ENCODE measurements at places on chromosomes 16 and 17. TPM values are rescaled to one million over a fixed set of nuclear protein-coding genes. Genes with fewer than 3 reads are reported as not detected.

DNA sequence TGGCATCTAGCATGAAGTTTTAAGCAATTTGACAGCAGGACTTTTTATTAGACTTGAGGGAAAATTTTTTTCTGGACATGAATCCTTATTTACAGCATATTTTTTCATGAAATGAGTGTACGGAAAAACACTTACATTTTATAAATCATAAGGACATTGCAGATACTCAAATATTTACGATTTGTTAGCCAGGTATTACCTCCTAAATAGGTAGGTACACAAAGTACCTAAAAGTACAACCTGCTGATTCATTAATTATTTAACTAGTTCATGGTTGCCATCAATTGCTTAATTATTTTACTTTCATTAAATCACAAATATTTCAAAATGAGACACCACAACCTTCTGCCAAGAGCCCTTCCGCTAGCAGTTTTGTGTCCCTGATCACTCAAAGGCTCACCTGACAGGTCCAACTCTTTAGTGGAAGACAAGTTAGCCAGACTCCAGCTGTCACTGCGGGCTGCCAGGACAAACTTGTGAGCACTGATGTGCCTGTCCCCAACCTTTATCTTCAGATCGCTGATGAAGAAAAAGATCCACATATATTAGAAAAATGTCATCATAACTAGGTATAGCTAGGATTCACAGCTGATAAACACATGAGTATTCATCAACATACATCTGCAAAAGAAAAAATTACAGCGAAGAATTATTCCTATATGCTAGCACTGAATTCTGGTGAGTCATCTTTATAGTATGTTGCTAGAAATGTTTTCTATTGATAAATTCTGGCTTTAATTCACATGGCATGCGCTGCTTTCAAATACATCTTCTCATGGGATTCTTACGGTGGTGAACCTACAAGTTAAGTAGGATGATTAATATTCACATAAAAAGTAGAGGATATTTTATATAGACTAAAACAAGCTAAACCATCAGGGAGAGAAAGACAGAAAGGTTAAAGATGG is 28.2 kb downstream of the ANKFY1 start:
- peaks cover 51% of the 10 kb centered on the region for H3K36me3 ChIP-seq
- H3K4me1 ChIP-seq = peaks cover 7% of the 10 kb centered on the region
- no peak overlapping the region for H3K27ac ChIP-seq
- no peak overlapping the region for H3K4me3 ChIP-seq

The FBXL20 gene
- 17.1 TPM for total RNA-seq

GRCh38 chr17:73647772-73648542 is 3.7 kb upstream of the SDK2 start:
- DNase-seq = no peak
- H3K27ac ChIP-seq = no peak overlapping the region
- no peak overlapping the region for H3K4me3 ChIP-seq
- no peaks in the 10 kb centered on the region for H3K36me3 ChIP-seq

DNA sequence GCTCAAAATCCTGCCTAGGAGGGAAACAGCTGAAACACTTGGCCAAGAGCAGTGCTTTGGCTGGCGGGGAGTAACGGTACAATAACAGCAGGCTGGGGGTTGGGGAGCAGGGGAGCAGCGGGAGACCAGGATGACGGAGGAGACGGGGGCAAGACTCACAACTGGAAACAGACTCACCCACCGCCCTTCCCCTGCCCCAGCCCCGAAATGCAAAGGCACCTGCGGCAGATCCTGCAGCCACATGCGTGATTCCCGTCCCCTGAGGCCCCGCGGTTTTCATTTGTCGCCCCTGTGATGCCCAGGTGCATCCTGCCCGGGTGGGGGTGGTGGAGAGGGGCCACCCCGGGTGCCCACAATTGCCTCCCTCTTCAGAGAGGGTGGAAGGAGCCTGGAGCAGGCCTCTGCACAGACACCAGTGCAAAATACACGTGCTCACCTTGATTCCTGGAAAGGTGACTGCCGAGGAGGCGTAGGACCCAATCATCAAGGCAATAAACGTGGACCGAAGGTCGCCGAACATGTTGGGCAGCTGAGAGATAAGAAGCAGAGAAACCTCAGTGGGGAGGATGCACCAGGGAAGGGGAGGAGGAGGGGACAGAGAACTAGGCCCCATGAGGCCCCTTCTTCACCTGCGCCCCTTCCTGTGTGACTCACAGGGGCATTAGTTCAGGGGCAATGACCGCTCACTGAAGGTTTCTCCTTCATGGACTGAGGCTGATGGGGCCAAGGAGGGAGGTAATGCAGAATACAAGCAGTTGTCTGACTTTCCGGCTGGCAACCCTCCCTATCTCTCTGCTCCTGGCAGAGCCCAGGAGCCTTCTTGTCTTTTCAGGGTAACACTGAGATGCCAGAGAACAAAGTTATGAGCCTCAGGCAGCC is 30.4 kb upstream of the PITPNA start:
- no peaks in the 10 kb centered on the region for H3K36me3 ChIP-seq
- peaks cover 4% of the 10 kb centered on the region for H3K4me1 ChIP-seq
- no peak overlapping the region for H3K4me3 ChIP-seq
- H3K27ac ChIP-seq = no peak overlapping the region

The LRRC36 gene
- total RNA-seq = not detected

GRCh38 chr17:16456742-16457316 is 35.2 kb downstream of the LRRC75A start:
- no peaks in the 10 kb centered on the region for H3K27me3 ChIP-seq
- DNase-seq = no peak

- H3K4me1 ChIP-seq = peaks cover 28% of the 10 kb centered on the region
- no peaks in the 10 kb centered on the region for H3K36me3 ChIP-seq
- H3K27me3 ChIP-seq = no peaks in the 10 kb centered on the region
- no peak overlapping the region for H3K27ac ChIP-seq
- DNase-seq = no peak
- H3K4me3 ChIP-seq = no peak overlapping the region
Observed at GRCh38 chr17:50180111-50180510, 14.3 kb downstream of the SGCA start.

DNA sequence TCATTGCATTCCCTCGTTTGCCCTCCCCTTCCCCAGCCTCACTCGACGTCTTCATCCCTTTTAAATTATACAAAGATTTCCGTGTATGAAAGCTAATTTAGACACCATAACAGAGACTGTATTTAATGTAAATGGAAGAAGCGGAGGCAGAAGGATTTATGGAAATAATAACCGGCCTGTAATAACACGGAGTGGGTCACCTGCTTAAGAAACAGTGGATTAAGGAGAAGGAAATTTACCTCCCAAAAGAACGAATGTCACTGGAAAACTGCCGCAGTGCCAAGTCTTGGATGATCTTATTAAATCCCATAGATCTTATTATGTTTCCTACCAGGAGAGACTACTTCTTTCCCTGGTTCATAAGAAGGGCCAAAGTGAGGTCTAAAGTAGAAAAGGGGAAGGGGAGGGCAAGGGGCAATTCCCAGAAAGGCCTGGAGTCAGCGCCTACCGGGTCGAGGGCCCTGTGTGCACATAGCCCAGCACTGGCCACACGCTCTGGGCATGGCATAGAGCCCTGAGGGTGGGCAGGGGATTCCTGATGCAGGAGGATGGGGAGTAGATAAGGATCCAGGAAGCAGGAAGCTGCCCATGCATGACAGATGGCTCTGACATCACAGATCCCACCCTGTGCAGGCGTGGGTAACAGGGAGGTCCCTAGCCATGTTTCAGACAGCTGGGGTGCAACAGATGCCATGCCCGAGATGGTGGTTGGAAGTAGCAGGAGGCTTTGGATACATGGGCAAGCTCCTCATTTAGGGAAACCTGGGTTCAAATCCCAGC is 56.2 kb upstream of the RPL38 start:
- no peak overlapping the region for H3K27ac ChIP-seq
- H3K36me3 ChIP-seq = no peaks in the 10 kb centered on the region
- peaks cover 8% of the 10 kb centered on the region for H3K27me3 ChIP-seq

DNA sequence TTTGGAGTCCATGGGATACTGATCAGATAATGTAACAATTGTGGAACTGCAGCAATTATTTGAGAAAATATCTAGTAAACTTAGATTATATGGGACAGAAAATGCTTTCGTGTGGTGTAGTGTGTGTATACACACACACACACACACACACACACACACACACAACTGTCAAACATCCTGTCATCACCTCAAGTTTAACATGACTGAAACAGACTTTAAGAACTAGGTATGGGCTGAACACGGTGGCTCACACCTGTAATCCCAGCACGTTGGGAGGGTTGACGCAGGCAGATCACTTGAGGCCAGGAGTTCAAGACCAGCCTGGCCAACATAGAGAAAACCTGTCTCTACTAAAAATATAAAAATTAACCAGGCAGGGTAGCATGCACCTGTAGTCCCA is 544 bp upstream of the EVI2A start:
- H3K27me3 ChIP-seq = no peaks in the 10 kb centered on the region
- H3K36me3 ChIP-seq = peaks cover 12% of the 10 kb centered on the region
- peaks cover 7% of the 10 kb centered on the region for H3K4me1 ChIP-seq
- H3K27ac ChIP-seq = peak overlapping the region; percentile 87
- peak overlapping the region; percentile 82 for H3K4me3 ChIP-seq
- no peak for DNase-seq

The TMC7 gene
- not detected for total RNA-seq

GRCh38 chr17:27276653-27277156 is 17.2 kb upstream of the WSB1 start:
- no peak overlapping the region for H3K27ac ChIP-seq
- H3K4me1 ChIP-seq = peaks cover 2% of the 10 kb centered on the region
- H3K36me3 ChIP-seq = no peaks in the 10 kb centered on the region
- H3K27me3 ChIP-seq = no peaks in the 10 kb centered on the region

DNA sequence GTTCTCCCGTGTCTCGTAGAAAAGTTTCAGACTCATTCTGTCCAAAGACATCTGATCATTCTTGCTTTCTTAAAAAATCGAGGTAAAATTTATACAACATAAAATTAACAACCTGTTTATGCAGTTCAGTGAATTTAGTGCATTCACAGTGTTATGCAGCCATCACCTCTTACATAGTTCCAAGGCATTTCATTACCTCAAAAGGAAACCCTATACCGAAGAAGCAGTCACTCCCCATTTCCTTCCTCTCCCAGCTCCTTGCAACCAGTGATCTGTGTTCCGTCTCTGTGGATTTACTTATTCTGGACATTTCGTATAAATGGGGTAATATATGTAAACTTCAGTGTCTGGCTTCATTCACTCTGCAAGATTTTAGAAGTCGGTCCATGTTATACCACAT is 103.5 kb upstream of the HS3ST3A1 start:
- H3K27me3 ChIP-seq = no peaks in the 10 kb centered on the region
- no peak for DNase-seq
- H3K4me3 ChIP-seq = no peak overlapping the region
- H3K4me1 ChIP-seq = no peaks in the 10 kb centered on the region
- no peak overlapping the region for H3K27ac ChIP-seq

GRCh38 chr16:53530046-53530445 is 27.0 kb upstream of the AKTIP start:
- no peak for DNase-seq
- no peaks in the 10 kb centered on the region for H3K36me3 ChIP-seq
- H3K4me3 ChIP-seq = no peak overlapping the region
- no peaks in the 10 kb centered on the region for H3K4me1 ChIP-seq
- no peaks in the 10 kb centered on the region for H3K27me3 ChIP-seq

DNA sequence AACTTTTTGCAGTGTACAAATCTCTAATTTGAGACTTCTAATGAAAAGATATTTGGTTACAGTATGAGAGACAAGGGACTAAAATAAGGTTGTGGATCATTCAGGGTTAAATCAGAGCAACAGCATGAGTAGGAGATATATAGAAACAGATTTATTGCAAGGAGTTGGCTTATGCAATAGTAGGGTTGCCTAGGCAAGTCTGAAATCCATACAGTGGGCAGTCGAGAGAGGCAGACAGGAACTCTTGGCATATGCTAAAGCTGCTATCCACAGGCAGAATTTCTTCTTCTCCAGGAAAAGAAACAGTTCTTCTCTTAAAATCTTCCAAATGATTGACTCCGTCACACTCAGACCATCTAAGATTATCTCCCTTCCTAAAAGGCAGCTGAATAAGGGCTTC is 500.8 kb downstream of the MAF start:
- H3K36me3 ChIP-seq = no peaks in the 10 kb centered on the region
- no peak for DNase-seq
- no peak overlapping the region for H3K4me3 ChIP-seq
- H3K27me3 ChIP-seq = no peaks in the 10 kb centered on the region
- H3K4me1 ChIP-seq = no peaks in the 10 kb centered on the region
- no peak overlapping the region for H3K27ac ChIP-seq

- H3K4me3 ChIP-seq = no peak overlapping the region
- H3K27me3 ChIP-seq = no peaks in the 10 kb centered on the region
- H3K36me3 ChIP-seq = no peaks in the 10 kb centered on the region
- DNase-seq = no peak
- no peak overlapping the region for H3K27ac ChIP-seq
Observed at GRCh38 chr16:86844695-86845094, 266.3 kb downstream of the FOXL1 start.

The NEUROD2 gene
- not detected for total RNA-seq

The RRAD gene
- total RNA-seq = 0.49 TPM

The RNF43 gene
- 0.69 TPM for total RNA-seq

- H3K36me3 ChIP-seq = peaks cover 43% of the 10 kb centered on the region
- no peak overlapping the region for H3K27ac ChIP-seq
- peak; percentile 84 for DNase-seq
Observed at GRCh38 chr16:67542464-67542863, 13.8 kb downstream of the RIPOR1 start.

DNA sequence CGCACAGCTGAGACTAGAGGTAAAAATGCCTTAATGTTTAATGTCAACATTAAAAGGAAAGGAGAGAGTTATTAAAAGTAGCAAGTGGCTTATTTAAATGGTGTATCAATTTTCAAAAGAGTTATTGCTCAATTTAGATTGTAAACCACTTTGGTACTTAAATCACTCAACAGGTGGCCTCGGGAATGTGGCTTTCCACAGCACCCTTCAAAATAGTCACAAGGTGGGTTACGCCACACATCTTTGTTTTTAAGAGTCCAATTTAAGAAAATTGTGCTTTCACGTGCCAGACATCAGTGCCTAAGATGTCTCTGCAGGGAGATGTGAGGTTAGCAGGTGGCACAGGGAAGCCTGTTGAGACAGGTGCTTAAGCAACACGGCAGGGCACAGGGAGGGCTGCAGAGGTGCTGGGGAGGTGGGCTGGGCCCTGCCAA is 27.5 kb upstream of the ADCY7 start:
- no peaks in the 10 kb centered on the region for H3K4me1 ChIP-seq
- no peaks in the 10 kb centered on the region for H3K27me3 ChIP-seq
- H3K27ac ChIP-seq = no peak overlapping the region
- no peak for DNase-seq

The DBF4B gene
- 1.5 TPM for total RNA-seq

DNA sequence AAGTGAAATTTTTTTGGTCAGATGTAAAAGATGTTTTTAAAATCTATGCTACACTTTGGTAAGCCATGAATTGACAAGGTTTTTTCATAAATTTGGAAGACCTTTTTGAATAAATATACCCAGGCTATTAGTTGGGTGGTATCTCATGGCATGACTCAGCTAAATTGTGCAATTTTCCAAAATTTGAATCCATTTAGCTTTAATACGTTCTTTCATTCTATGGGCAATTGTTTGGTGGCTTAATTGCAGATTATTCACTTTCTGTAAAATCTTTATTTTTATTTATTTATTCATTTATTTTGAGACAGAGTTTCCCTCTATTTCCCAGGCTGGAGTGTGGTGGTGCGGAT is 82.8 kb upstream of the TNRC6A start:
- H3K36me3 ChIP-seq = no peaks in the 10 kb centered on the region
- no peak overlapping the region for H3K27ac ChIP-seq

The TMEM98 gene
- not detected for total RNA-seq

All from CD4-positive, alpha-beta T cell (primary cell).